Thymus (tissue), 14 donors: ENCODE measurements at places on chromosomes 16 and 17.

- H3K4me3 ChIP-seq = no peak overlapping the region
- H3K27me3 ChIP-seq = no peaks in the 10 kb centered on the region
- no peaks in the 10 kb centered on the region for H3K4me1 ChIP-seq
- H3K27ac ChIP-seq = no peak overlapping the region
These were observed 31.8 kb downstream of the NDEL1 start for GRCh38 chr17:8467527-8467926.

DNA sequence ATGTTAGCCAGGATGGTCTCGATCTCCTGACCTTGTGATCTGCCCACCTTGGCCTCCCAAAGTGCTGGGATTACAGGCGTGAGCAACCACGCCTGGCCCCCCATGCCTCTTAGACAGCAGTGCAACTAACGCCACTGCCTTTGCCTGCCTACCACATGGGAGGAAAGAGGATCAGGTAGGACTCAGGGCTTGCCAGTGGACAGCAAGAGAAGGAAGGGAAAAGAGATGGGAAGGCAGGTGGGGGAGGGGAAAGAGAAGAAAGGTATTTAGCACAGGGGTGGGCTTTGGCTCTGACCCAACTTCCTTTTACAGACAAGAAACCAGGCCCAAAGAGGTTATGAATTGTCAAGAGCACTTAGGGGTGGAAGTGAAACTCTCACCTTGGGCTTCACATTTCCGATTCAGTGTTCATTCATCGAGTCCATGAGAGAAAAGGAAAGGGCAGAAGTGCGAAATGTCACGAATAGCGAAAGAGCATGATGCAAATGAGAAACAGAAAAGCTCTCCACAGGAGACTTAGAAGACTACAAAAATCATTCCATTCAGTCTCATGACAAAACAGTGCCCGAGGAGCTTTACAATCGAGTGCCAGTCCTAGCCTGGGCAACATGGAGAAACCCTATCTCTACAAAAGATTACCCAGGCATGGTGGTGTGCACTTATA is 36.4 kb downstream of the CDK5R1 start:
- peaks cover 33% of the 10 kb centered on the region for H3K4me1 ChIP-seq
- no peak overlapping the region for H3K27ac ChIP-seq
- H3K4me3 ChIP-seq = no peak overlapping the region
- no peaks in the 10 kb centered on the region for H3K27me3 ChIP-seq
- no peaks in the 10 kb centered on the region for H3K36me3 ChIP-seq

GRCh38 chr17:44915862-44916780 is 821 bp upstream of the GFAP start:
- no peak overlapping the region for H3K4me3 ChIP-seq
- DNase-seq = no peak
- H3K27ac ChIP-seq = no peak overlapping the region
- no peaks in the 10 kb centered on the region for H3K36me3 ChIP-seq
- no peaks in the 10 kb centered on the region for H3K4me1 ChIP-seq

DNA sequence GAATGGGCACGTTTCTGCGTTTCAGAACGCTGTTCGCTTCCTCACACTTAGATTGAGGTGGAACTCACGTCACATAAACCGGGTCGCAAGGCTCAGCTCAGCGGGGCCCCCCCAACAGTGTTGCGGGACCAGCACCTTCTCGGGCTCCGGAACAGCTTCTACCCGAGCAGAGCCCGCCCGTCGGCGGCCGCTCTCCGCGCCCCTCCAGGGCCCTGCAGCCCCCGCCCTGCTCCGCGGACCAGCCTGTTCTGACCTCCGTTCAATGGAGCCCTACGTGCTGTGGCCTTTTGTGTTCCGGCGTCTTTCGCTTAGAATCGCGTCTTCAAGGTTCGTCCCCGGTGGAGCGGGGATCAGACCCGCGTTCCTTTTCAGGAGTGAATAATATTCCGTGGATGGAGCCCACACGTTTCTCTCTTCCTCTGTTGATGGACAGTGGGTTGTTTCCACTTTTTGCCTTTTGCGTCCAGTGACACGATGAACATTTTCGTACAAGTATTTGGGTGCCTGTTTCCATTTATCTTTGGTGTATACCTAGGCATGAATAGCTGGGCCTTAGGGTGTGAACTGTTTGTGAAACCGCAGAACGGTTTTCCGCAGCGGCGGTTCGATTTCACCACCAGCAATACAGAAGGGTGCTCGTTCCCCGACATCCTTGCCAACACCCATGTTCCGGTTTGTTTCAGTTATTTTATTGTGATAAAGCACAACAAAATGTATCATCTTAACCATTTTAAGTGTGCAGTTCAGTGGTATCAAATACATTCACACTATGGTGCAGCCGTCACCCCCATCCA is 2.3 kb upstream of the SLC22A31 start:
- peaks cover 54% of the 10 kb centered on the region for H3K27me3 ChIP-seq
- peaks cover 7% of the 10 kb centered on the region for H3K4me1 ChIP-seq
- no peak overlapping the region for H3K4me3 ChIP-seq
- H3K27ac ChIP-seq = no peak overlapping the region
- no peak for DNase-seq

GRCh38 chr17:8954339-8954738 is 11.2 kb downstream of the PIK3R5 start:
- peaks cover 2% of the 10 kb centered on the region for H3K36me3 ChIP-seq
- H3K27ac ChIP-seq = peak overlapping the region; percentile 79
- DNase-seq = peak; percentile 93
- peaks cover 25% of the 10 kb centered on the region for H3K4me1 ChIP-seq

DNA sequence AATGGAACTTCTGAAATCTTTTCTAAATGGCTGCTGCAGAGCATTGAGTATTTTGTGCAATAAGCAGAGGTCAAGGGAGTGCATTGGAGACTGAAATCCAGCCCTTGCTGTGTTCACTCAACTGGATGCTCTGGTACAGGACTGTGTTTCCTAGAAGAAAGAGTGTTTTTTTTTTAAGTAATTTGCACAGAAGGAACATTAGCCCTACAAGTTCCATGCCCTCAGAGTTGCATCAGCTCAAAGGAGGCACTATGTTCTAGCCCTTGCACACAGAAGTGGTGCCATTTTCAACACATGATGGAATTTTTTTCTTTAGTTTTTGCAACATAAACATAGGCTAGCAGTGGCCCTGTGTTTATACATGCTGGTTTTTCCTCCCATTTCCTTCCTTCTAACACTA is 144.1 kb upstream of the HLF start:
- no peaks in the 10 kb centered on the region for H3K27me3 ChIP-seq
- H3K27ac ChIP-seq = no peak overlapping the region
- H3K4me1 ChIP-seq = no peaks in the 10 kb centered on the region
- no peak overlapping the region for H3K4me3 ChIP-seq
- DNase-seq = no peak

- H3K27me3 ChIP-seq = no peaks in the 10 kb centered on the region
- H3K4me1 ChIP-seq = no peaks in the 10 kb centered on the region
- DNase-seq = no peak
These were observed 383.2 kb downstream of the GRIN2A start for GRCh38 chr16:9798952-9799580.

- DNase-seq = no peak
- no peaks in the 10 kb centered on the region for H3K27me3 ChIP-seq
- no peaks in the 10 kb centered on the region for H3K36me3 ChIP-seq
- no peaks in the 10 kb centered on the region for H3K4me1 ChIP-seq
- no peak within 1 kb of the TSS for H3K27ac ChIP-seq
These were observed at the start of gene TLE7 for GRCh38 chr16:71442051-71442440. TLE7 (minus strand) TSS chr16:71442054; CDS start chr16:71433324, 8,730 bp downstream.

DNA sequence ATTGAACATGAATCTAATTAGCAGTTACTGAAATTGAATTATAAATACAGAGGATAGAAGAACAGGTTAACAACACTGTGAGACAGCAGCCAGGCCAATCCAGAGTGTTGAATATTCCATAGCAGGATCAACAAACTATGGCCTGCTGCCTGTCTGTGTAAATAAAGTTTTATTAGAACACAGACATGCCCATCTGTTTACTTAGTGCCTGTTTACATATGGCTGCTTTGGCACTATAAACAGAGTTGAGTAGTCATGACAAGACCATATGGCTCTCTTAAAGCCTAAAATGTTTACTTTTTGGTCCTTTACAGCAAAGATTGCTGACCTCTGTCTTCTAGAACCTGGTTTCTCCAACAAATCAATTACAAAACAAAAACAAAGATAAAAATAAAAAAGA is 115.4 kb upstream of the CDC42EP4 start:
- no peaks in the 10 kb centered on the region for H3K36me3 ChIP-seq
- no peak overlapping the region for H3K27ac ChIP-seq
- no peak overlapping the region for H3K4me3 ChIP-seq
- H3K27me3 ChIP-seq = no peaks in the 10 kb centered on the region
- DNase-seq = no peak

DNA sequence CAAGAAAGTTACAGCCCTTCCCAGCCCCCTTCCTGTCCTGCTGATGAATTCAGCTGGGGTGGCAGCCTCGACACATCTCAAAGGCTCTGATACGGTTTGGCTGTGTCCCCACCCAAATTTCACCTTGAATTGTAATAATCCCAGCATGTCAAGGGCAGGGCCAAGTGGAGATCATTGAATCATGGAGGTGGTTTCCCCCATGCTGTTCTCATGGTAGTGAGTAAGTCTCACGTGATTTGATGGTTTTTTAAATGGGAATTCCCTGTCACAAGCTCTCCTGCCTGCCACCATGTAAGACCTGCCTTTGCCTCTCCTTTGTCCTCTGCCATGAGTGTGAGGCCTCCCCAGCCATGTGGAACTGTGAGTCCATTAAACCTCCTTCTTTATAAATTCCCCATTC is 163.2 kb upstream of the FOXF1 start:
- DNase-seq = no peak
- H3K27me3 ChIP-seq = peaks cover 50% of the 10 kb centered on the region
- no peaks in the 10 kb centered on the region for H3K4me1 ChIP-seq
- no peak overlapping the region for H3K27ac ChIP-seq
- no peak overlapping the region for H3K4me3 ChIP-seq

DNA sequence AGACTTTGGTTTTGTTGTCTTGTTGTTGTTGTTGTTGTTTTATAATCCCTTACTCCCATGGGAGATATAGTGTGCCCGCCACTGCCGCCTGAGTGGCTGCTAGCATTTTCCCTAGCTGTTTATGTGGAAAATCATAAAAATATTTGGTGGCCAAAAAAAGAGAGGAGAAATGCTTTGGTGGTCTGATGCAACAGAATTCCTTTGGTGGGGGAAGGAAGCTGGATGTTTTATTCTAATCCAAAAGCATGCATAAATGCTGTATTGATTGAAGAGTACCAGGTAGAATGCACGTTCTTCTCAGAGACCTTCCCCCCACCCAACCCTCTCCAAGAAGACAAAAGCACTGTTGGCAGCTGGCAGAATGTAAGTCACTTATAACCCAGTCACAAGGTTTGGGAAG is 93.2 kb downstream of the C17orf67 start:
- no peak overlapping the region for H3K4me3 ChIP-seq
- DNase-seq = no peak
- no peaks in the 10 kb centered on the region for H3K36me3 ChIP-seq

DNA sequence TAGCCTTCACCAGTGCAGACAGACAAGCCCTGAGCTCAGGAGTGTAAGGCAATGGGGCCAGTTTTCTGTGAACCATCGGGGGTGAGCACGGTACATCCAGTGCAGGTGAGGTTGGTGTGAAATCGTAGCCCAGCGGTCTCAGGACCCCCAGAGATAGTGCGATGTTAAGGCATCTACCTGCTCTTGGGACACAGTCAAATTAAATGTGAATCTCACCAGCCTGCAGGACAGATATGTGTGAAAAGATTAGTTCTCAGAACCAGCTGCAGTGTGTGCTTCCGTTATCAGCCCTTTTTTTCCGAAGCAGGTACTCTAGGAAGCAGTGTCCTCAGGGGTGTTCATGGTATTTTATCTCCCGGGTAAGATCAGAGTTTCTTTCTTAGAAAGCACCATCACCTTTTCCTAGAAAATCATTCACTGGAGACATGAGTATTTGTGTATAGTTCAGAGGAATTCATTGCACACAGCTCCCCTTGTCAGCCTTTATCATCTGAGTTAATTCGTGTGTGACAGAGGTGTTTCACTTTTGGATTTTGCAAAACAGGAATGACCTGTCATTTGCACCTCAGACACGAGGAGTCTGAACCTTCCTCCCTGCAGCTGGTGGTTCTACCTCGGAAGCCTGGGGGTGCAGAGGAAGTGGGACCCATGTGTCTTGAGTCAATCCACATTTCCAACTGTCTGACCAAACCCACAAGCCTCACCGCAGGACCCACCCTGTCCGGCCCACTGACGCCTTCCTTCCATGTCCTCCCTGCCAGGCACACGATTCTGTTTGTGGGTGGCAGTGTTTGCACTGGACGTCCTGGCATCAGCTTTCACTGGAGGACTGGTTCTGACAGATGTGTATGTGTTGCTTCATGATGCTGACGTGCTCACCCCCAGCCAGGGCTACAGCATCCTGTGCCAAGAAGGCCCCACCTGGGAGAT is 107.8 kb downstream of the CLEC16A start:
- H3K4me3 ChIP-seq = no peak overlapping the region
- no peak for DNase-seq
- H3K27me3 ChIP-seq = no peaks in the 10 kb centered on the region
- H3K27ac ChIP-seq = peak overlapping the region; percentile 32
- peaks cover 37% of the 10 kb centered on the region for H3K36me3 ChIP-seq

- no peak overlapping the region for H3K4me3 ChIP-seq
- H3K27me3 ChIP-seq = no peaks in the 10 kb centered on the region
- peaks cover 2% of the 10 kb centered on the region for H3K4me1 ChIP-seq
These were observed 33.7 kb upstream of the MFSD6L start for GRCh38 chr17:8832711-8833352.

DNA sequence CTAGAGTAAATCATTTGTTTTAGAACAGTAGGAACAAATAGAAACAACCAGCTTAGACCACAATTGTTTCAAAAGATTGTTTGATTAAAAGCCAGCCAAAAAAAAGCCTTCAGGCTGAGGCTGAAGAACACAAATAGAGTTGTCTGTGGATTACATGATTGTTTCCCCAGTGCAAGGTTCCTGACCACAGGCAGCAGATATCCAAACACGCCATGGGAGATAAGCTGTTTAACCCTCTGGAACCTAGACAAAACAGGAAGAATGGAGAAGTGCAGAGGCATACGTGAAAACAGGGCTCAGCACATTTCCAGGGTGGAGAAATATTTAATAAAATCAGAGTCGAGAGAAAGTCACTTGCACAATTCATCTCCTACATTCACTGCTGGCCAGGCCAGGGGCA is 21.0 kb downstream of the ATPAF2 start:
- no peak for DNase-seq
- H3K27ac ChIP-seq = no peak overlapping the region
- no peaks in the 10 kb centered on the region for H3K27me3 ChIP-seq
- no peak overlapping the region for H3K4me3 ChIP-seq
- no peaks in the 10 kb centered on the region for H3K4me1 ChIP-seq
- peaks cover 30% of the 10 kb centered on the region for H3K36me3 ChIP-seq
